Right forelimb (tissue), 1 donor: ENCODE measurements at places on chromosomes 5 and 9.

DNA sequence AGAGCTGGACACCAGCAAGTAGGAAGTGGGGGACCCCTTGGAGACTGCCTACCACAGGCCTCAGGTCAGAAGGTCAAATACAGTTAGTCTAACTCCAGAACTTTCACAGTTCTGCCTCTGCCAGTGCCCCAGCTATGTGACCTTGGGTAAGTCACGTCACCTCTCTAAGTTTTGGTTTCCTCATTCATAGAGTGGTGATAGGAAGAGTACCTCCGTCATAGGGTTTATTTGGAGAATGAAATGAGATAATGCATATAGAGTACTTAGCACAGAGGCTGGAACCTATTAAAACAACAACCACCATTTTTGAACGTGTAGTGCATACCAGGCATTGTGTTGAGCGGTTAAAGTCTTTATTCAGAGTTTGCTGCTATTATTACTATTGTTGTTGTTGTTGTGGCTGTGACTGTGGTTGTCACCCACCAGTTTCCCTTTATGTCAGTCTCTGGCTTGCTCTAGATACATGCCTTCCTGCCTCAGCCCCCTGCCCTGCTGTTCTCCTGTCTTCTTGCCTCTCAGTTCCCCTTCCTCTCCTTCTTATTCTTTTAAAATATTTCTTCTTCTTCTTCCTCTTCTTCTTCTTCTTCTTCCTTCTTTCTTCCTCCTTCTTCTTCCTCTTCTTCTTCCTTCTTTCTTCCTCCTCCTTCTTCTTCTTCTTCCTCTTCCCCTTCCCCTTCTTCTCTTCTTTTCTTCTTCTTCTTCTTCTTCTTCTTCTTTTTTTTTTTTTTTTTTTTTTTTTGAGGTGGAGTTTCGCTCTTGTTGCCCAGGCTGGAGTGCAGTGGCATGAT, 67.8 kb downstream of the RALGPS1 start:
- no peak for DNase-seq

GRCh38 chr5:179326122-179326927, 18.9 kb downstream of the ADAMTS2 start:
- DNase-seq, result peak; percentile 91

DNA sequence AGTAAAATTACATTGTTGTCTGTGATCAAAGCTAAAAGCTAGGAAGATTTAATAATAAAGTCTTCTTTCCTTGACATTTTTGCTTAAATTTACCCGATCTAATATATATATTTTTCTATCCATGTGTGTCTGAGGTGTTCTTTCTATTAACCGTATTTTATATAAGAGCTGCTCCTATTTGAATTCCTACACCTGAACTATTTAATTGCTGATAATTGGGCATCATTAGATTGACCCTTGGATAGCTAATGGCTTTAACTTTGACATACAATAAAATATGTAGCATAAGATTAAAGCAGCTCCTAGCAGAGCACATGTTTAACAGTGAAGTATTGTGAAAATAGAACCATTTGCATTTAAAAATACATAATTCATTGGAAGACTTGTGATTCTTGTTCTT, 792.7 kb downstream of the MAT2B start:
- no peak for DNase-seq

DNA sequence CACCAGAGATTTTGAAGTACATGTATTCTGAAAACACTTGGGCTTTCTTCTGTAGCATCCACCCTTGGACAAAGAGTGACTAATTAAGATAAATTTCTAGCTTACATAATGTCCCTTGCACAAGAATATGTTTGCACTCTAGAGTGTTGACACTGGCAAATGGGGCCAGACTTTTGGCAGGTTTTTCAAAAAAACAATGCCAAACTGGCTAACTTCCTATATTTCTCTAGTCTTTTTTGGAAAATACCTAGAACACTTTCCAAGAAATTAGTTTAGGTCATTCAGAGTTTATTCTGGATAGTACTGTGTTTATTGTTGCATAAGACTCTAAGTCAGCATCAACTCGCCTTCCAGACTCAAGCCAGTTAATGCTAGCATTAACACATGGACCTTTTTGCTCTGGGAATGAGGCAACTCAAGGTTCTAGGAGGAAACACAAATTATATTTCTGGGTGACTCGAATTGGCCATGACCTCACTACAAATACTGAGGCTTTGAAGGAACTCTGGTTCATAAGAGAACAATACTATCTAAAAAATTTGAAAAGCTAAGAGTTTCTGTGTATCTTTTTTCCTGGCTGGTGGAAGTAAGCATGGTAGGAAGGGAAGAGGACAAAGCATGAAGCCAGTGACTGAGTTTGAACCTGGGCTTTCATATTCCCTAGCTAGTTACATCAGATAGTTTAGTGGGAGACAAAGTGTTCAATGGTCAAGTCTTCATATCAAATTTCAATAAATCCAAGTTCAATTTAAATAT, 101.6 kb downstream of the NREP start:
- no peak for DNase-seq

- DNase-seq, result no peak
Observed at GRCh38 chr9:133347515-133347984, 381 bp downstream of the MED22 start.

GRCh38 chr9:37036371-37036775, 2.3 kb upstream of the PAX5 start:
- DNase-seq, result no peak

GRCh38 chr5:159566832-159567231, 236.5 kb upstream of the IL12B start:
- no peak for DNase-seq

GRCh38 chr5:144567421-144567780, 396.7 kb downstream of the KCTD16 start:
- no peak for DNase-seq

DNA sequence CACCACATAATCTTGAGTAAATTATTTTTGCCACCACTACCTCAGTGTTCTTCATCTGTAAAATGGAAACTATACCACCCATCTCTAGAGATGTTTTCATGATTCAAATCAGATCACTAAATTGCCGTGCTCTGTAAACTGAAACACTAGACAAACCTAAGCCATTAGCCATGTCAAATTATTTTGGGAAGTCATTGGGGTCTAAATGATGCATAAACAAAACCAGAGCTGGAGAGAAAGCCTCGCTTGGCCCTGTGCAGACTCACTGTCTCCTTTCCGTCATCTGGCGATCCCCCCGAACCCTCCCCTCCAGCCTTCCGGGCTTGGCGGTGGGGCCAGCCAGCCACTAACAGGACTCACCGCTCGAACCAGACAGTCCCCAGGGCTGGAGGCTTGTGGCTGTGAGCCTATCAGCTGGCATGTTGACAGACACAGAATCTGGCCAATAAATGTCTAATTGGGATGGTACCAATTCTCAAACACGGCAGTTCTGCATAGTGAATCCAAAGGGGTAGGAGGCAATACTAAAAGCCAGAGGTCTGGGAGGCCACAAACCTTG, 256.5 kb downstream of the SEC61B start:
- no peak for DNase-seq

DNA sequence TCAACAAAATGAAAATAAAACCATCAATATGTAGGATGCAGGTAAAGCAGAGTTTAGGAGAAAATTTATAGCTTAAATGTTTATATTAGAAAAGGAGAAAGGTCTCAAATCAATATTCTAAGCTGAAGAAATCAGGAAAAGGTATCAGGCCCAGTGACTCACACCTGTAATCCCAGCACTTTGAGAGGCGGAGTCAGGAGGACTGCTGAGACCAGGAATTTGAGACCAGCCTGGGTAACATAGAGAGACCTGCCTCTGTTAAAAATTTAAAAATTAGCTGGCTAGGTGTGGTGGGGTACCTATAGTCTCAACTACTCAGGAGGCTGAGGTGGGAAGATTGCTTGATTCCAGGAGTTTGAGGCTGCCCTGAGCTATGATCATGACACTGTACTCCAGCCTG, 32.2 kb downstream of the CCDC69 start:
- no peak for DNase-seq

DNA sequence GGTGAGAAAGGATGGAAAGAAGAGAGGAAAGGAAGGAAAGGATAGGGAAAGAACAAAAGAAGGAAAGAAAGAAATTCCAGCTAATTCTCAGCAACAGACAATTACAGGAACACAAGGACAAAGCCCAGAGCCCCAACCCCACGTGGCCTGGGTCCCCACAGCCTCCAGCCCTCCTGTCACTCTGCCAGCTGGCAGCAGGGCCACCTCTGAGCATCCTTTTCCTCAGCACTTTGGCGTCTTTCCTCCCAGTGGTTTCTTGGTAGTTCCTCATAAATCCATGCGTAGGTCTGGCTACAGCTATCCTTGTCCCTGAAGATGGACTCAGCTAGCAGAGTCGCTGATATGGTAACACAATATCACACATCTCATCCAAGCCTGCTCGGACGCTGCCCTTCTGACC, 28.3 kb downstream of the ADAMTS2 start:
- no peak for DNase-seq

- no peak for DNase-seq
Observed at GRCh38 chr9:136155576-136155975, 36.9 kb upstream of the TMEM250 start.

- no peak for DNase-seq
Observed at GRCh38 chr9:93955981-93956784, 1.0 kb upstream of the BARX1 start.
